ENCODE measurements at places on chromosomes 3 and 15.

- no peak for DNase-seq
These were observed 2.5 kb upstream of the PLCH1 start for GRCh38 chr3:155747286-155747945.

GRCh38 chr15:98071786-98072185 is 111.3 kb downstream of the ARRDC4 start:
- DNase-seq, result no peak

GRCh38 chr15:61169904-61170695 is 59.0 kb downstream of the RORA start:
- DNase-seq, result no peak

- no peak for DNase-seq
These were observed 15.7 kb downstream of the C3orf33 start for GRCh38 chr3:155790272-155790925.

GRCh38 chr3:102141096-102141927 is 292.0 kb downstream of the NFKBIZ start:
- no peak for DNase-seq

DNA sequence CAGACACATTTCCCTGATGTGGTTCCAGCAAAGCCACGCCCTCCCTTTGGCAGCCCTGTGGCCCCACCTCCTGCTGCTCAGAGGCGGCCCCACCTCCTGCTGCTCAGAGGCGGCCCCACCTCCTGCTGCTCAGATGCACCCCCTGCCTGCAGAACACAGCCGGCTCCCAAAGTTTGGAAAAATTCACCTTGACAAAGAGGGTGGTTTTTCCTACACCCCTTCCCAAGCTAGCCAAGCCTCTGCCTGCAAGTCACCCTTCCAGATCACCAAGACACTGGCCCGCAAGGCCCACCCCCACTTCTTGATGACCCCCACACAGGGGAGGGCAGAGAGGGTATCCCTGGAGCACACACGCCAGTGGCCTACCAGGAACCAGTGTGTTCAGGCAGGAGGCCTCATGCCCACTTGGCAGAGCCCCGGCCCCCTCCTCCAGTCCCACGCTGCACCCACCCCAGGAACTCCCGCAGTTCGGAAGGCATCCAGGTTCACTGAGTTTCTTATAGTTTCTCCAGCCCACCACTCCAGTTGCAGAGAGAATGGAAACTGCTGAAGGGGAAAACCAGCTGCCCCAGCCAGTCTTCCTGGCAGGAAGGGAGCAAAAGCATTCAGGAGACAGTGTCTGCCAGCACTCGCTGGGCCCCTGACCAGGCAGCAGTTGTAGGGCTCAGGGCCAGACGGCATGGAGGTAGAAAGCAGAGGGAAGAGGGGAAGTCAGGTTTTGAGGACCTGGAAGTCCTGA is 2.3 kb upstream of the HAPLN3 start:
- peak; percentile 13 for DNase-seq

DNA sequence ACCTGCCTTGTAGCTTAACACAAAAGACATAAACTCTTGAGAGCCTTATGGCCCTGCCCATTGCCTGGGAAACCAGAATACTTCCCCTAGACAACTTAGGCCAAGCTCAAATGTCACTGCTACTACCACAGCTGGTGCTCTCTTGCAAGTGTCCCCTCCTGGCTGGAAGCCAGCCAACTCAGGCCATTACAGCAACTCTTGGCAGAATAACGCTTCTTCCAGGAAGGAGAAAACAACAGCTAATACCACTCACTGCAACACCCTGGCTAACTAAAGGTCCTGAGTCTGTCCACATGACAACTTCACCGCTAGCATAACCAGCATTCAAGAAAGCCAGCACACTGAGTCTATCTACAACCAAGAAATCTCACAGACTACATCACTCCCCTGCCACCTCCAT is 5.1 kb upstream of the B4GALT4 start:
- DNase-seq, result no peak

GRCh38 chr3:52223449-52224408 is 1.7 kb downstream of the TLR9 start:
- no peak for DNase-seq

DNA sequence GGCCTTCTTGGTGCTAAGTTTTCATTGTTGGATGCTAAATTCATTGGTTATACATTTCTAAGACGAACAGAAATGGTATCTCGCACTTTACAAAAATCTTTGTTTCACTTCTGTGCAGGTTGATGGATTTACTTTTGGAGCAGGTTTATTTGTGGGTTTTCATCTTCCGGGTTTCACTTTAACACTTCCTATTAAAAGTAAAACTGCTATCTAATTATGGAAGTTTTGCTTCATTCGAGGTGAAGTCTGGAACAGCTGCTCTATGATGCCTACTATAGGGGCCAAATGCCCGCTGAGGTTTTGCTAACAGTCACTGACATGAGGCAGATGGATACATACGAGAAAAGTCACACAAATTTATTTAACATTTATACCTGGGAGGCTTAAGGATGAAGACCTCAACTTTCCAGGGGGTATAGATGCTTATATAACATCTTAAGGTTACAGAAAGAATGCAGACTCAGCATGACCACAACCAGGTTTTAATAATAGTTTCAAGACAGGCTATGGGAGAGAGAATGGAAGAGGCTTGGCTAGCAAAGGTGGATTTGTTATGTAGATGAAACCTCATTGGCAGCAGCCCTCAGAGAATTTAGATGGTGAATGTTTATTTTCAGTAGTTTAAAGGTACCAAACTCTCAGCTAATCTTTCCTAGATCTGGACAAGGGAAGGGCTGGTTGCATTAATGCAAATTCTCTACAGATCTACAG is 54.2 kb downstream of the OSTN start:
- DNase-seq, result no peak

- DNase-seq, result no peak
These were observed 58.5 kb upstream of the ZNF148 start for GRCh38 chr3:125433611-125434041.

DNA sequence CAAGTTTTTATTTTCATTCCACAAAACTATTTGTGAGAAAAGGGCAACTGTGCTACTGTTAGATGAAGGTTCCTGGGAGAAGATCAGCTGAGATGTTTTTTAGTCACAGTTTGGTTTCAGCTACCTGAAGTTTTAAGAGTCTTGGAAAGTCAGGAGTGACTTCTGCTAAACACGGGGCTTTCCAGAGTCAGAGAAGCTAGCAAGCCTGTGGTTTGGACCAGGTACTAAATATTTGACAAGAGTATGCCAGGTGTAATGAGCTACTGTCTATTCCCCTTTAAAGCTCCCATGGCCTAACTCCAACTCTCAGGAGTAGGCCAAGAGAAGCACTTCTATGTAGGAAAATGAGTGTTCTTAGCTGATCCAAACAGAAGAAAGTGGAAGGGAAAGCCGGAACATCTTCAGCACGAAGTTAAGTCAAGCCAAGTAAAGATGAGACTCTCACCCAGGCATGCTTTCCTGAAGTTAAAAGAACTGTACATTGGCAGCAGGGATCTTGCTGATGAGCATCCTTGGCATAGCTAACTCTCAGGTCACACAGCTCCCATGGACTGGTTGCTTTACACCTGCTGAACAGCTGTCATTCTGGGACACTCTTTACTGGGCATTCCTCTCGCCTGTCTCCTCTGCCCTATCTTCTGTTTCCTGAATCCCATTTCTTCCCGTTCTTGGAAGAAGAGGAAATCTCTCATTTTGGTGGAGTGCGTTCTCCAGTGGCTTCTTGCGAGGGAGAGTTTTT is 22.5 kb downstream of the TM4SF18 start:
- DNase-seq, result no peak

DNA sequence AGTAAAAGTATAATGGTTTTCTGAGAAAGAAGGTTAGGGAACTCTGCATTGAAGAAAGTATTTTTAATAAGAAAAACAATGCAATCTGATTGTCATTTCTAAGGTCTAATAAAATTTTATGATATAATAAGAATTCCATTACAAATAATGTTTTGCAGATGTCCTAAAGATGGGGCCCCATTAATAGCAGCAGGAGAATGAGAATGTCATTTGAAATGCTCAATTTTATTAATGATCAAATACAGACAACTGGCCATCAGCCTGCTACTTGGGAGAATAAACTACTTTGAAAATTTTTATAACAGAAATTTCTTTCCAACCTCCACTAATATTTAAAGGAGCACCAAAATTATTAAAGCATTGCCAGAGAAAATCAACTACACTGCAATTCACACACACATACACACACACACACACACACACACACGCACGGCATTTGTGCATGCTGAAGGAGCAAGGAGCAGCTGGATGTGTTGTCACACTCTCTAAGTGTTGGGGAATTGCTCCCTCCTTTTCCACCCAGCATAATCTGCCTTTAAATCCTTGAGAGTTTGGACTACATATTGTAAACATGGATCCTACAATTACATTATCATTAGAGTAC is 109.5 kb downstream of the THRB start:
- no peak for DNase-seq

DNA sequence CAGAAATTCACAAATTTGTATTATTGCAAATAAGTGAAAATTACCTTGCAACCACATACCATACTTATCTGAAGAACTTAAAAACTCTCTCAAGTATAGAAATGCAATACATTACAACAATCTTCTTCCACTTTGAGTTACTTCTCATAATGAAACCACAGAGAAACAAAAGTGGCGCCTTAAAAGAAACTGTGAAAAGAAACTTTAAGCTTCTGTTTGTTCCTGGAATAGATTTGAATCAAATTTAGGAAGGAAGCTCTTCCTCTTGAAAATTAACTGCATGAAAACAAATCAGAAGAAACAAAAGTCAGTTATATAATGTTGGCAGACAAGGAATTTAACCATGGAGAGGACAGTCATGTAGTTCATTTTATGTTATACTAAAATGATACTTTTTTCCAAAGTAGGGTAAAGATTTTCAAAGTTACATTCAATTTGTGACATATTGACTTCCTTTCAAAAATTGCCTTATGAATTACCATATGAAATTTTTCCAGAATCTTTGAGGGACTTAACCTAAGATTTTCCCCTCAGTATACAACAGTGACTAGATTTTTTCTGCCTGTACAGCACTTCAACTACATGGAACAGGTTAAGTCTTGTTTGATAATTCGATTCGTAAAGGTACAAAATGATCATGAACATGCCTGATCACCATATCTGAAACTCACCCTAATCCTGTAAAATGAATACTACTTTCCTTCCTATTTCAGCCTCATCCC is 57.6 kb upstream of the TNFSF10 start:
- no peak for DNase-seq

DNA sequence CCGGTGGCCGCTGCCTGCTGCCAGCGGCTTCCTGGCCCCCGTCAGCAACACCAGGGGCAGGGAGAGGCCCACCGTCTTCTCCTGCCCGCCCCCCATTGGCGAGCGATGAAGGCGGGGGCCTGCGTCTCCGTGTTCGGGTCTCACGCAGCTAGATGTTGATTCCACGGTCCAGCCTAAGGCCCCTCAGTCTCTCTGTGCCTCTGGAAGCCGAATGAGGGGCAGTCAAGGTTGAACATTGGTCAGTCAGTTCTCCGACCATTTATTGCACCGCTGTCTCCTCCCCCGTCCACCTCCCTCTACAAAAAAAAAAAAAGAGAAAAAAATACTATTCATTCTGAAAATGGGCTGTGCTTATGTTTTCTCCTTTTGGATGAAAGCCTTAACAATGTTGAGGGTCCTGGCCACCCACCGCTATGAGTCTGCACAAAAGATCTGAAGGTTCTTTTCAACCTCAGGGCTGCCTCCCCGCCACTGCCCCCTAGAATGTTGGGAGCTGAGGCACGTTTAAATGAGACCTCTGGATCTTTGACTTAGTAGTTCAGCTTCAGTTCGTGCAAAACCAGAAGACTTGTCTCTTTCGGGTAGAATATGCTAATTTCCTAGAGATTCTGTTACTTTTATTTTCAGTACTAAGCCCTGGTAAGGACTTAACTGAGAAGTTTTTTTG is 736 bp downstream of the IREB2 start:
- no peak for DNase-seq

GRCh38 chr15:90421527-90421926 is 33.5 kb downstream of the IQGAP1 start:
- DNase-seq, result no peak

GRCh38 chr3:196412704-196413103 is 19.5 kb downstream of the UBXN7 start:
- DNase-seq, result no peak

GRCh38 chr3:48656841-48657281 is 5.8 kb downstream of the CELSR3 start:
- DNase-seq, result no peak

DNA sequence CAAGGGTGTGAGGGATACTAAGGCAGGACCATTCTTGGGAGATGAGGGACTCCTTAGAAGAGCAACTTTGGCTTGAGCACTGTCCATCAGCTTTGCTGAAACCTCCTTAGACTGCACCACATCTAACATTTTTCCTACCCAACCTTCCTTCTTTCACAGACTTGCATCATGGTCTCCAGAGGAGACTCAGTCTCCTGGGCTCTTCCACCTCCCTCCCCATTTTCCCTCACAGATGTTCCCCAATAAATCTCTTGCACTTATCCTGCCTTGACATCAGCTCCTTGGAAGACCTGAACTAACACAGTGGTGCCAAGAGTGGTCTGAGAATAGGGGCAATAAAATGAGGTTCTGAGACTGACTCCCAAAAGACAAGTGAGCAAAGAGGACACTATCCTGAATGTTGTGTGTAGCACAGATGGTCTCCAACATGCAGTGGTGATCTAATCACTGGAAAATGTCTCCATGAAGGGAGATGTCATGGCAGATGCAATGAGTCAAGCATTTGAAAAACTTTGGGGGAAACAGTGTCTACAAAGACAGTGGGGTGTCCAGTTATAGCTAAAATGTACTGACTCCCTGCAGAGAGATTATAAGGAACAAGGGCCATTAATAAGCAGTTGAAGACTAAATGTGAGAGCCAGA is 26.0 kb upstream of the BOC start:
- no peak for DNase-seq

- DNase-seq, result no peak
These were observed 110.5 kb upstream of the SLC24A5 start for GRCh38 chr15:48010316-48010715.

- no peak for DNase-seq
These were observed 141.7 kb downstream of the OSBPL10 start for GRCh38 chr3:31839144-31839917.

DNA sequence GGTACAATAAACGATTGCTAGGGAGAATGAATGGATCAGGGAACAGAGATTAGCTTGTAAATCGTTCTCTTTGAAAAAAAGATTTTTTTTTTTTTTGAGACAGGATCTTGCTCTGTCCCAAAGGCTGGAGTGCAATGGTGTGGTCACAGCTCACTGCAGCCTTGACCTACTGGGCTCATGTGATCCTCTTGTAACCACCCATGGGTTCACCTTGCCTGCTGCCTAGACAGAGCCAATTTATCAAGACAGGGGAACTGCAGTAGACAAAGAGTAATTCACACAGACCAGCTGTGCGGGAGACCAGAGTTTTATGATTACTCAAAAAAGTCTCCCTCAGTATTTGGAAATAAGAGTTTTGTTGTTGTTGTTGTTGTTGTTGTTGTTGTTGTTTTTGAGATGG is 39.6 kb downstream of the METTL6 start:
- no peak for DNase-seq

DNA sequence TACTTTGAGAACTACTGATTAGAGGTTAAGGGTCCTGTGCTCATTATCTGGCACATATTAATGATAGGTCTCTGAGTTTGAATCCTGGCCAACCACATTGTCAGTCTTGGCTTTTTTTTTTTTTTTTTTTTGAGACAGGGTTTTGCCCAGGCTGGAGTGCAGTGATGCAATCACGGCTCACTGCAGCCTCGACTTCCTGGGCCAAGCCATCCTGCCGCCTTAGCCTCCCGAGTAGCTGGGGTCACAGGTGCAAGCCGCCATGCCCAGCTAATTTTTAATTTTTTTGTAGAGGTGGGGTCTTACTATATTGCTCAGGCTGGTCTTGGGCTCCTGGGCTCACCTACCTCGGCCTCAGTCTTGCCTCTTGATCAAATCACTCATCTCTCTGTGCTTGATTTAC is 547 bp upstream of the PCCB start:
- DNase-seq, result no peak

GRCh38 chr15:93087825-93088199 is 1.2 kb downstream of the RGMA start:
- peak; percentile 84 for DNase-seq
